Stimulated activated CD8-positive, alpha-beta memory T cell treated with anti-CD3 and anti-CD28 coated beads, Interleukin-15, amount 100 ng/mL, for 48 hours (primary cell): ENCODE measurements at places on chromosomes 2 and 18.

- no peak for DNase-seq
Observed at GRCh38 chr2:68741238-68741637, 6.6 kb downstream of the ARHGAP25 start.

DNA sequence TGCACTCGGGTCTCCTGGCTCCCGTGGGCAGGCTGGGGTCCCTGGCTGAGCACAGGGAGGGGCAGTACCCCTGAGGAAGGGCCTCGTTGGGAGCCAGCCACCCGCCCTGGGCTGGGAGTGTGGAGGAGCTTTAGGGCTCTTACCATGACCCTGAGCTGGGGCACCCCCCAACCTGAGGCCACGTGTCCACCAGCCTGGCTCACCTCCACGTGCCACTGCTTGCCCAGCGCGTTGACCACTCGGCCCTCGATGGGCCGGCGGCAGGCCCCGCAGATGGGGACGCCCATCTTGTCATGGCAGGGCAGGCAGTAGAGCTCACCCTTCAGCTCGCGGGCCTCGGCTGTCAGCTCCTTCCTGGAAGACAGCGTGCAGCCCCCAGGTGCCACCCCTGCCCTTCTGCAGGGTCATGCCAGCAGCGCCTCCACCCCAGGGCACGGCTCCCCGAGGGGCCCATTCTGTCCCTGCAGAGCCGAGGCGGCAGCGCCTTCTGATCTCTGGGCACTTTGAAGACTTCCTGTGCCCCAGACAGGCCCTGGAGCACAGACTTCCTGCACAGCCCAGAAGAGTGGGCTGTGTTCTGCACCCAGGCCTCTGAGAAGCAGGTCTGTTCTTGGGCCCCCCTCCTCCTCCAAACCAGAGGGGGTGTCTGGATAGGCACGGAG lies 4.0 kb upstream of the GPR17 start:
- DNase-seq: no peak

DNA sequence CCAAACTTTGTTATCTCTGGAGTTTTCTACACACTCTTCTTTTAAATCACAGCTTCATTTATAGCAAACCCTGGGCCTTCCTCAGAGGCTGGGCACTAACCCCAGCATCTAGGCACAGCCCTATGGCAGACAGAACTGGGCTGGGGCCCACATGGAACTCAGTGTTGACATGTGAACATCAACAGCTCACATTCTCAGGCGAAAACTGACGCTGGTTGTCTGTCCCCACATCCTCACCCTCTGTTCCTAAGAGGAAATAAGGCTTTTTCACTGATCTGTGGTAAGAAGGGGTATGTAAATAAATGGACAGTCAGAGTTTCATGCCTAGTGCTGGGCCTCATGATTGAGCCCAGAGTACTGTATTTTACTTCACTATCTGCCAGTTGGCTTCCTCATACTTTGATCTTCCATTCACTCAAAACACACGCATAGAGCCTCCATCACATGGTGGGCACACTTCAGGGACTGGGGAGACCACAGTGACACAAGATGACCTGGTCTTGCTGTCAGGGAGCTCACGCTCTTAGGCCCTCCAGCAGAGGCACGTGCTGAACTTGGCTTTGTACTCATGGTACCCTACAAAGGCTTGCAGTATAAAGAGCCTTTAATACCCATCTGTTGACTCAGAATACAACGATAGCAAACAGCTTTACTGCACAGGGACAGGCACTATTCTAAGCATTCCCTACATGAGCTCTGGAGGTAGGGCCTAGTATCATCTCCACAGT lies 43.0 kb downstream of the EFEMP1 start:
- DNase-seq: no peak

DNA sequence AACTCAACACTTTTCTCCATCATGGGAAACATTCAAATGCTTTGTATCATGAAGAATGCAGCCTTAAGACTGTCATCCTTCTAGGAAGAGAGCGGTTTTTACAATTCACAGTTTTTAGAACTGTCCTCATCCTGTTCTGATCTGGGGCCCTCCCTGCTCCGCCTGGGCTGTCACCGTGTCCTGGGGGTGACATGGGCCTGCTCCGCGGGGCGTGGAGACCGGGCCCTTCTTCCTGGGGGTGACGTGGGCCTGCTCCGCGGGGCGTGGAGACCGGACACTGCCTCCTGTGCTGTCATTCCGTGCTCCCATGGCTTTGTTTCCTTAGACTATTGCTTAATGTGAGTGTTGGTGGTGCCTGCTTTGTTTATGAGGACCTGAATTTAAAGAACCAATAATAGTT lies 122.8 kb downstream of the TMEM18 start:
- DNase-seq: no peak

GRCh38 chr2:205965707-205966106 lies 120.3 kb downstream of the INO80D start:
- DNase-seq: no peak

- DNase-seq: no peak
Observed at GRCh38 chr18:39326772-39327171, 1761.2 kb upstream of the CELF4 start.
